ENCODE measurements at places on chromosomes 5 and 9.

GRCh38 chr5:130116972-130117371 is 212.7 kb downstream of the CHSY3 start:
- DNase-seq, result no peak

DNA sequence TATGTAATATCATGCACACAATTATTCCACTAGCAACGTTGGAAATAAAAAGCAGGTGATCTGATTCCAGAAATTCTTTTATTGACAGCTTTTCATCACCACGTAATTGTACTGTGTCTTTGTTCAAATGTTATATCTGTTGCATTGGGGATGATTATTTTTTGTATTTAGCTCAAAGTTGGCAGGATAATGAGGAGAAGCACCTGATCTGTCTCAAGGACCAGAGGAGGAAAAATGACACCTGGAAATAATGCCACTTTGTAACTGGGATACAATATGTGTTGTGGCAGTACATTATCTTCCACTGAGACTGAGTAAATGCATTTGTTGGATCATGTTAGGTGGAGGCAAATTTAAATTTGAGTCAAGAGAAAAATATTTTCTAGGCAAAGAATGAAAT is 1298.8 kb upstream of the CDH6 start:
- no peak for DNase-seq

DNA sequence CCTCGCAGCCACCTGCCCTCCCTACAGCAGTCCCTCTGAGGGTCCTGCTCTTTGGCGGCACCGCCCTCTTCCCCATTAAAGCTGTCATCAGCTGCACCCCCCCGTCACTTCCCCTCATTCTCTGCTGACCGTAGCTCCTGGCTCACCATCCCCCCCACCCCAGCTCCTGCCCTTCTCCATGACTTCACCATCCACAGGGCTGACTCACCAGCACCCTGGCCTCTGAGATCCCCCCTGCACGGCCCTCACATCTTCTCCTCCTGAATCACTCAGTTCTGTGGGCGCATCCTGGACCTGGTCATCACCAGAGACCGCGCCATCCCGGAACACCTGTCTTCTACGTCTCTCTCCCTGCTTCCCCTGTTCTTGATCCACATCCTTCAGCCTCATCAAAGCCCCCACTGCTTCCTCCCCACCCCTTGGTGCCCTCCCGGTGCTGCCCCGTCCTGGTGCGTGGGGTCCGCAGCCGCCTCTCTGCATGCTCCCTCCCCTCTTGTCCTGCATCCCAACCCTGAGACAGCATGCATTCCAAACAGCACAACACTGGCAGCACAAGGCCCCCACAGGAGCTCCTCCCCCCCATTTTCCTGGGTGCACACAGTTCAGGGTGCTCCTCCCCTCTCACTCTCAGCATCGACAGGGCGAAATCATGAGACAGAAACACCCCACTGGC is 12.9 kb downstream of the FLT4 start:
- DNase-seq, result no peak

- DNase-seq, result no peak
Observed at GRCh38 chr5:107968406-107968843, 297.7 kb upstream of the EFNA5 start.

DNA sequence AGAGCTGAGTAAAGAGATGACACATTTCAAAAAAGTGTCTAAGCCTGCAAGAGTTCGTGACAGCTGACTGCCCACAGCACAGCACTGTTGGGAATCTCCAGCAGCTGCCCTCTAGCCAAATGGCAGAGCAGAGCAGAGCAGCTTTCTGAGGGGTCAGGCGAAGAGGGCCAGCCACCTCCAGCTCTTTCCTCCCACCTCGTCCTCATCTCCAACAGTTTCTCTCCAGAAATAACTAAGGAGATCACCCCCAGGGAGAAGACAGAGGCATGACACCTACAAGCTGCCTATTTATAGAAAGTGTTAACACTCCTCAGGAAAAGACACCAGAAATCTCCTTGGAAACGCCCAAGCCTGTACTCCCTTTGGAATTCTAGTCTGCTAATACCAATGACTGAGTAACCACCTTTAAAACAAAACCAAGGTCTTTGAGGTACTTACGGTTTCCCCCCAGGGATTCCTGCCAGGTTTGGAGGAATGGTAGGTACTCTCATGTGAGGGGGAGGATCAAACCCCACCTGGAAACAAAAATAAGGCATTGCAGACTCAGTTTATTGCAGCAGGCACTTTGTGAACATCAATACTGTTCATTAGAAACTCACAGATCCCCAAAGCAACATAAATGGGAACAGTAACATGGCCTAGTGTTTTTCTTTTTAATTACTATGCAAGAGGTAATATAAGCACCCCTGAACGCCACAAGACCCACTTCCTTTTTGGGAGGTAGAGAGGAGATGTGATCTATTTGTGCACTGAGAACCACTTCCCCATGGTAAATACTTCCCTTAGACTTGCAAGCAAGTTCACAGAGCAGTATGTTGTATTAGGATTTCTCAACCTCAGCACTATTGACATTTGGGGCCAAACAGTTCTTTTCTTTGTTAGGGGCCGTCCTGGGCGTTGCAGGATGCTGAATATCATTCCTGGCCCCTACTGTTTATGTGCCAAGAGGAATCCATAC is 79.3 kb downstream of the TLE1 start:
- no peak for DNase-seq
